Effector memory CD4-positive, alpha-beta T cell (primary cell): ENCODE measurements at places on chromosomes 1 and 21.
A peak's percentile ranks its signal among the peaks of the same experiment; 100 is the strongest.

GRCh38 chr1:156228501-156228900 is 13.5 kb upstream of the BGLAP start:
- peaks cover 29% of the 10 kb centered on the region for H3K36me3 ChIP-seq
- no peak overlapping the region for H3K27ac ChIP-seq
- H3K27me3 ChIP-seq, result no peaks in the 10 kb centered on the region
- H3K4me3 ChIP-seq, result no peak overlapping the region

DNA sequence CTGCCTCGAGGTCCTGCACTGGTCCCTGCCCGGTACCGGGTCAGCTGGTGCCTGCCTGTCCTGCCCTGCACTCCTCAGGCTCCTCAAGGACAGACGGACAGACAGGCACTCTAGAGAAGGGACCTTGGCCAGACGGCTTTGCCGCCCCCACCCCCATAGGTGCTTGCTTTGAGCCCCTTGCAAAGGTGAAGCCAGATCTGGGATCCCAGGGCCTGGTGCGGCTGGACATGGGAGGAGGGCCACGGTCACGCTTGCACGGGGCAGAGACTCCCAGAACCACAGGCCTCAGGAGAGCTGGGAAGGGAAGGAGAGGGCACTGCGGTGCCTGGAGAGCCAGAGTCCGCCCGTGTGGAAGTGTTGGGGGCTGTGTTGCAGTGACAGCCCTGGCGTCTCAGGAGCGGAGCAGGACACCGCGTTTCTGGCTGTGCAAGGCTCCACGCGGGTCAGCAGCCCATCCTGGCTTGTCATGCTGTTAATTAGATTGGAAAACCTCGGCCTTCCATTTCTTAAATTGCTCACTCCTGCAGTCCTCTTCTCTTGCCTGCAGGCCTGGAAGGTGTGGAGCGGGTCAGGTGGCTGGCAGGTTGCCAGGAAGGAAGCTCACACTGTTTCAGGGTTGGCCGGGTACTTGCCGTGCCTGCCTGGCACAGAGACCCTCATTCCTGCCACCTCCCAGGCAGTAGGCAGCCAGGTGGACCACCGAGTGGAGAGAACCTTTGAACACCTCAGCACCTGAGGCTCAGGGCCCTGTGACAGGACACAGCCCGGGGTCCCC is 16.3 kb downstream of the COL18A1 start:
- H3K4me1 ChIP-seq, result no peaks in the 10 kb centered on the region
- no peak overlapping the region for H3K4me3 ChIP-seq
- no peak overlapping the region for H3K27ac ChIP-seq
- H3K27me3 ChIP-seq, result no peaks in the 10 kb centered on the region
- H3K36me3 ChIP-seq, result no peaks in the 10 kb centered on the region

DNA sequence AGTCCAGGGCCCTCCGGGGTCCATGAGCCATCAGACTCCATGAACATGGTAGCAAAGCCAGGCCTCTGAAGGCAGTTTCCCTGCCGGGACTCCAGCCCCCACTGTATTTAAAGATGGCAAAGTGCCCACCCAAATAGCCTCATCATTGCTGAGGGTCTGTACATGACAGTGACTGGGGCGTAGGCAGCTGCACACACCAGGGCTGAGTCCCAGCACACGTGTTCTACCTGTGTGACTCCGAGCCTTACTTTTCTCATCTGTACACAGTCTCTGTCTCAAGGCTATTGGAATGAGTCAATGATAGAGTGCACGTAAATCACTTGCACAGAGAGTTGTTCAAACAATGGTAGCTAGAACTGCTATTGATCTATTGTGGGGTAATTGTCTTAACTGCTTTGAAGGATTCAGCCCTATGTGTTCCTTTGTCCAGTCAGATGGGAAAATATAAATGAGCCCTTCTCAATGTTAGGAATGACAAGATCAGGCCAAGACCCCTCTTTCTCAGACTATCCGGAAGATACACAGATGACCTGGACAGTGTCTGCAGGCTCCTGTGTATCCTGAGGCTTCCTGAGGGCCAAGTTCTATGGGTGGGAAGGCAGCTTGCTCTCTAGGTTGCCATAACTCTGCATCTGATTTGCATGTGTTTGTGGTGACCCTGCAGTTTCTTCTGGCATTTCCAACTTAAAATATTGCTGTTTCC is 48.9 kb downstream of the RASSF5 start:
- no peaks in the 10 kb centered on the region for H3K27me3 ChIP-seq
- H3K4me3 ChIP-seq, result peak overlapping the region; percentile 95
- peak overlapping the region; percentile 94 for H3K27ac ChIP-seq
- DNase-seq, result no peak
- peaks cover 6% of the 10 kb centered on the region for H3K36me3 ChIP-seq

DNA sequence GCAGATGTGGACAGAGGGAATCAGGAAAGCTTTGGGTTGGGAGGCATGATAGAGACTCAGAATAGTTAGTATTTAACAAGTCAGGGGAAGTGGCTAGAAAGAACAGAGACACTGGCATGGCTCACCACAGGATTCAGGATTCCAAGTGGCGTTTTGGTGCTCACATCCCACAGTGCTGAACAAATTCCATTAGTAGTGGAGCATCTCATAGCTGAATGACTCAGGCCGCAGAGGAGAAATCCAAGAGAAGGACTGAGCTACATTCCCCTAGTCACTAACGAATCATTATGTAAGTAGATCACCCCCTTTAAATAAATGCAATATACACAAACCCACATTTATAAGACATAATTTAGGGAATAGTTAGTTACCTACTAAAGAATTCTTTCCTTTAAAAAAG is 5.0 kb upstream of the KCNJ9 start:
- H3K27me3 ChIP-seq, result peaks cover 22% of the 10 kb centered on the region
- no peak for DNase-seq
- H3K36me3 ChIP-seq, result no peaks in the 10 kb centered on the region
- H3K4me3 ChIP-seq, result no peak overlapping the region

DNA sequence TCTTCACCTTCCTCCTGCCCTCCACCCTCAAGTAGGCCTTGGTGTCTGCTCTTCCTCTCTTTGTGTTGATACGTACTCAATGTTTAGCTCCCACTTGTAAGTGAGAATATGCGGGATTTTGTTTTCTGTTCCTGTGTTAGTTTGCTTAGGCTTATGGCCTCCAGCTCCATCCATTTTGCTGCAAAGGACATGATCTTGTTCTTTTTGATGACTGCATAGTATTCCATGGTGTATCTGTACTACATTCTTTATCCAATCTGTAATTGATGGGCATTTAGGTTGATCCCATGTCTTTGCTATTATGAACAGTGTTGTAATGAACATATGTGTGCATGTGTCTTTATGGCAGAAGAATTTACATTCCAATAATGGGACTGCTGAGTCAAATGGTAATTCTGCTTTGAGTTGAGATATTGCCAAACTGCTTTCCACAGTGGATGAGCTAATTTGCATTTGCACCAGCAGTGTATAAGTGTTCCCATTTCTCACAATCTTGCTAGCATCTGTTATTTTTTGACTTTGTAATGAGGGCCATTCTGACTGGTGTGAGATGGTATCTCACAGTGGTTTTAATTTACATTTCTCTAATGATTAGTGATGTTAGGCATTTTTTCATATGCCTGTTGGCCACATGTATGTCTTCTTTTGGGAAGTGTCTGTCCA is 272.7 kb downstream of the SDCCAG8 start:
- no peaks in the 10 kb centered on the region for H3K27me3 ChIP-seq
- no peak for DNase-seq
- no peak overlapping the region for H3K4me3 ChIP-seq
- no peaks in the 10 kb centered on the region for H3K4me1 ChIP-seq

DNA sequence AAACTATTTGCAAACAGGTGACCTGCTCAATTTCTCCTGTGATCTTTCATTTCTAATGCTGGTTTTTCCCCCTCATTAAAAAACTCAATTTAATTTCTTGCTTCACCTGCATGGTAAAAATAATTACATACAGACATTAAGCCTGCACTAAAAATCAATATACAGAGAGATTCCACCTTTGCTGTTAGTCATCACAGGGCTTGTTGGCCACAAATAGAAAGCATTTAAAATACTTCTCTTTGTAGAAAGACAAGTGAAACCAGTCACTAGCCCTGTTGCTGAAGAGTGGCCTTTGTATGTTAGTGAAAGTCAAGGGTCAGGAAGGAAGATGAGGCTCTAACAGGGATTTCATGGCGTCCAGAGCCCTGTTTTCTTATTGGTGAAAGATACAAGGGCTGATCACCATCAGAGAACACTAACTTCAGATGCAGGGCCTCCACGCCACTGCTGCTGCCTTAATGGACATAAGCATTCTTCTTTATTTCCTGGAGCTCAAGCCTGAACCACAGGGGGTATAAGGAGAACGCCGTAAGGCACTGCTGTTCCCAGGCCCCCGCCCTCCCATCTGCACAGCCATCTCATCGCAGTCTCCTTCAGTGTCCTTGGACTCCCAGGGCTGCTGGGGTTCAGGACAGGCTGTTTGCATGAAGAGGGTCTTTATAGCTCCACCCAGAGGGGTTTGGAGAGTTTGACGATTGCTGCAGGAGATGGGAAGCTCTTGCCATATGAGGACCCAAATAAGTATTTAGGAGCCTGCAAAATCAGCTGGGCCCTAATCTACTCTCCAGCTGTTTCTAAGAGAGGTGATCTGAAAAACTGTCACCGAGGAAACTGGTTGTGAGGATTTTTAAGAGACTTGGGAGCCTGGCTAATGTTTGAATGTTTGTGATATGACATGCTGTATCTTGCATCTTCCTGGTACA is 117.3 kb upstream of the IRF2BP2 start:
- H3K4me1 ChIP-seq, result peaks cover 62% of the 10 kb centered on the region
- H3K4me3 ChIP-seq, result no peak overlapping the region
- peak overlapping the region; percentile 30 for H3K27ac ChIP-seq
- H3K36me3 ChIP-seq, result no peaks in the 10 kb centered on the region
- no peak for DNase-seq

DNA sequence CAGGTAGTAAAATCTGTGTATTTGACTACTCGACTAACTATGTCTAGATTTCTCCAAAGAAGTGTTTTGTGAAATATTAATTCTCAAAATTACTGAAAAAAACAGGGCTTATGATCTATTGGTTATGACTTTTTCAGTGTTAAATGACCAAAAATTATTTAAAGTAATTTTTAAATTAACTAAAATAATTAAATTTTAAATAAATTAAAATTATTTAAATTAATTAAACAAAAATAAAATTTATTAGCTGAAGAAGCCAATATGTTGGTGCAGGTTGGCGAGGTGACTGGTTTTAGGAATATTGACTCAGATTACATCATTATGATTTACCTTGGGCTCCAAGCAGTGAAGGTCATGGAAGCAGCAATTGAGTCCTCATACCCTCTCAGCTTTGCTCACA is 483.2 kb downstream of the PTPRC start:
- DNase-seq, result no peak
- H3K27ac ChIP-seq, result no peak overlapping the region
- no peak overlapping the region for H3K4me3 ChIP-seq
- H3K4me1 ChIP-seq, result no peaks in the 10 kb centered on the region

GRCh38 chr1:31423418-31423947 is 10.5 kb downstream of the SERINC2 start:
- no peak overlapping the region for H3K4me3 ChIP-seq
- DNase-seq, result no peak
- no peak overlapping the region for H3K27ac ChIP-seq
- H3K4me1 ChIP-seq, result no peaks in the 10 kb centered on the region

- no peaks in the 10 kb centered on the region for H3K36me3 ChIP-seq
- H3K27ac ChIP-seq, result no peak overlapping the region
- no peak for DNase-seq
These were observed 69.2 kb downstream of the SH3GLB1 start for GRCh38 chr1:86773341-86774288.
